ENCODE measurements at places on chromosomes 3 and 15.

DNA sequence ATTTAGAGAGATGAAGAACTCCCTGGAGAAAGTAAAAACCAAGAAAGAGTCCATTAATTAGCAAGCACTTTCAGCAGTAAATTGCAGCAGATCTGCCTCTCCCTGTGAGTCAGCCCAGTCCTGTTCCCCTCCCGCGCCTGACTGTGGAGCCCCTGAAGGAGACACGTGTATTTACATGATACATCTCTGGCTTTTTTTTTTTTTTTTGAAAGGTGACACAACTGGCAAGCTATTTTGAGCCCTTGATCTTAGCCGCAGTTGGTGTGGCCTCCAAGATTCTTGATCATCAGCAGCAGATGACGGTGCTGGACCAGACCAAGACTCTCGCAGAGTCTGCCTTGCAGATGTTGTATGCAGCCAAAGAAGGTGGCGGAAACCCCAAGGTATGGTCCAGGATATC, 271.8 kb upstream of the TPM1 start:
- peak; percentile 63 for DNase-seq

DNA sequence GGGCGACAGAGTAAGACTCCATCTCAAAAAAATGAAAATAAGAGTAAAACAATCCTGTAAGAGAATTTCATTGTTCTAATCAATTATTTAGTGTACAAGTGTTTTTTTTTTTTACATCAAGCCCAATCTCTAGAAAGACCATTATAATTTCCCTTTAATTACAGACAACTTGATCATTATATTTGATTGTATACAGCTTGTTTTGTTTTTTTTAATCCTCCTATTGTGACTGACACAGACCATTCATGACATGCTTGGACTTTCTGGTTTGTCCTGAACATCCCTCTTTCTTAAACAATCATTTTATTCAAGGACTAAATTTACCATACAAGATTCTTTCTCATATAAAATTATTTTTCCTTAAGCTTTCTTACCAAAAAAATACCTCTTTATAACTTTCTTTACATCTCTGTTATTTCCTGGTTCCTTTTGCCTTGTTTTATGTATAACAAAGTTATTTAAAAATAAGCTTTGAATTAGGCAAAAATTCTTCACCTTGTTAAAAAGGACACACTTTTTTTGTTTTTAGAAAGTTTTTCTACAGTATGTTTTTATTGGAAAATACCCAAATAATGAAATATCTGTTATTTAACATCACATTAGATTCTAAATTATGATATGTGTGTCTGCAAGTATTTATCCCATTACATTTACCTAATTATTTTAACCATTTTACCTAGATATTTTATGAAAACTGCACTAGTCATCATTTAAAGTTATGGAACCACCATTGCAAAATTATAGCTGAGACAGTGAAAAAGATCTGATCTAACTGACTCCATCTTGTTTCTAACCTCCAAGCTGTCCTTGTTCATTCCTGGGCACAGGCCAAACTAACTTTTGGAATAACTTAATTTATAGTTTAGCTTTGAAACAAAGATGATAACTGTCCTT, 26.1 kb upstream of the GFM1 start:
- DNase-seq = no peak

- no peak for DNase-seq
Measured at GRCh38 chr15:80572337-80572736, 122.8 kb upstream of the ABHD17C start.

- no peak for DNase-seq
Measured at GRCh38 chr3:192870822-192871221, 46.8 kb downstream of the MB21D2 start.

DNA sequence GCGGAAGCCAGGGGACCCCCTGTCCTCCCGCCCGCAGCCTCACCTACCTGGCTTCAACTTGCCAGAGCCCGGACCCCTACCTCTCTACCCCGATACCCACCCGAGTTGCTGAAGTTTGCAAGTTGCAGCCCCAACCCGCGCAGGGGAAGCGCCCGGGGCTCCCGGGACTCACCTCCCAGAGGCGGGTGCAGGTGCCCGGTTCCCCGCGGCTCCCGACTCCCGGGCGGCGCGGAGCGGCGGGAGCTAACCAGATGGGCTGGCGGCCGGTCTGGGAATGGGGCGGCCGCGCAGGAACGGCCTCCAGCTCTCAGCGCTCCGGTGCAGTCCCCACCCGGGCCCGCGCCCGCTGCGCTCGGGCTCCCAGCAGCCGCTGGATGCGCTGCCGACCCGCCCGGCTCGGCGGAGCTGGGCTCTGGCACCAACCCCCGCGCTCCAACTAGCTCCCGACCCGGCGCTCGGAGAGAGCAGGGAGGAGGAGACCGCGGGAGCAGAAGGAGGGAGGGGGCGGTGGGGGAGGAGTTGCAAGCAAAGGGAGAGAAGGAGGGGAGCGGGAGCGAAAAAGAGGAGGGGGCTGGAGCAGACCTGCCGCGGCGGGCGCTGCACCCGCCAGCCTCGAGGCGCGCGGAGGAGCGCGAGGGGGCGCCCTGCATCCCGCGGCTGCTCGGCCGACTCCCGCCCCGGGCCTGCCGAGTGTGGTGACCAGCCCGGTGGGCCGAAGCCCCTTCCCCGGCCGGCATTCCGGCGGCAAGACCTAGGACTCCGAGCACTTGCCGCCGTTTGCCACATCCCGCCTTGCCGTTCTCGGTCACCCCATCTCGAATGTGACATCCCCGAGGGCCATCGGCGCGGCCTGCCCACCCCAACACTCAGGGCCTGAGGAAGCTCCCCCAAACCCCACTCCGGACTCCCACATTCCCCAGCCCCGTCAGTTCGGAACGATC, at the start of gene SEMA5B:
TSS of gene SEMA5B (minus strand) at position 472 of the 941 bp plus-strand sequence. CDS start 66,500 bp downstream, outside the sequence.
- DNase-seq = peak; percentile 79

GRCh38 chr15:71444032-71444810, 328.9 kb downstream of the THSD4 start:
- DNase-seq = no peak

- DNase-seq = no peak
Measured at GRCh38 chr3:114400371-114400770, 106.5 kb downstream of the TIGIT start.

- peak; percentile 59 for DNase-seq
Measured at GRCh38 chr3:99873269-99874102, 55.8 kb downstream of the CMSS1 start.

DNA sequence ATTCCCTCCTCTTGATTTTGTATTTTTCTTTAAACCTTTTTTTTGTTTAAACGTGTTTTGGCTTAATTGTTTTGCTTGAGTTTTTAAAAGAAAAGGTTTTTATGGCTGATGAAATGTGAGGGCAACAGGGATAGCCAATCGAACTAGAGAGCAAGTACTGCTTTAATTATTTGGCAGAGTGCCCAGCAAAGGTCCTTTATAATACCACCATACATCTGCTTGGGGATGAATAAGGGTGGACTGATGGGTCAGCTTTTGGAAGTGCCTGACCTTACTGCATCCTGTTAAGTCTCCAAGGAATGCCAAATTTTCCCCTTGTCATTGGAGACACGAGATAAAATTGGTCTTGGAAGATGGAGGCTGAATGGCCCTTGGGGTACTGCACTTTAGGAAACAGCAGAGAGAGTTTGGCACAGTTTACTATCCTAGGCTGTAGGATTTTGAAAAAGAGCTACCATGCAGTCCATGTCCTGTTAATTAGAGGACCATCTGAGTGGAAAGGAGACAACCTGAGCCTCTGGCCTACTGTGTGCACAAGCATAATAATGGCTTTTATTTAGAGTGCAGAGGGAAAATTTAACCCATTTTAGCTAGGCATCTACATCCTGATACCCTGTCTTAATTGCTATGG, 19.8 kb upstream of the MTHFS start:
- DNase-seq = no peak

DNA sequence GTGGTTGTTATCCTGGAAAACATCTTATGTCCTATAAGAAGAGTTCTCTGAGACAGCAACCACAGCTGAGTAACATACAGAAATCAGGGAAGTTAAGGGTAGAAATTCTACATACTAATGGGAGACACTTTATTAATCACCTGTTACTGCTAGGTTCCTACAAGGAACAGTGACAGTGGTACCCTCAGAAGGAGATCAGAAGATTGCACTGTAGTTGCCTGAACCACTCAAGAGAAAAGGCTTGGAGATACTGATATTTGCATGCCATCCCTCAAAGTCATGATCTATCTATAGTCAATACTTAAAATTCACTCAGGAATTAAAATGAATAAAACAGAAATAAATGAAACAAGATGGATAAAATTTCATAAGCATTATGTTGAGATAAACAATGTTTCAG, 136.0 kb downstream of the LMLN start:
- DNase-seq = no peak

GRCh38 chr3:123143669-123144411, 57.9 kb upstream of the SEC22A start:
- no peak for DNase-seq

- DNase-seq = peak; percentile 71
Measured at GRCh38 chr15:57922776-57923175, 142.7 kb downstream of the ALDH1A2 start.

DNA sequence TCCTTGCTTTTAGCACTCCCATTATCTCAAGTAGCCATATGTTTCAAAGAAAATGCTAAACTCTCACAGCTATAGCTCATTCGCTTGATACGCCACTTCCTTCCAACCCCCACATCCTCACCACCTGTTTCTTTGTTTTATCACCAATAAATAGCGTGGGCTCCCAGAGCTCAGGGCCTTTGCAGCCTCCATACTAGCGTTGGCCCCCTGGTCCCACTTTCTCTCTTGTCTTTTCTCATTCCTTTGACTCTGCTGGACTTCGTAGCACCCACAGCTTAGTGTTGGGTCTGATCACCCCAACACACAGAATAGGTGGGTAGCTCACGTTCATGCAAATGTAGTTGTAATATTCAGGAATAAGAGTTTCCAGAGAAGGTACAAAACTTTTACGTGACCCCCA, 4.1 kb upstream of the GPD1L start:
- no peak for DNase-seq

- peak; percentile 94 for DNase-seq
Measured at GRCh38 chr15:93671387-93671943, 559.9 kb upstream of the MCTP2 start.

DNA sequence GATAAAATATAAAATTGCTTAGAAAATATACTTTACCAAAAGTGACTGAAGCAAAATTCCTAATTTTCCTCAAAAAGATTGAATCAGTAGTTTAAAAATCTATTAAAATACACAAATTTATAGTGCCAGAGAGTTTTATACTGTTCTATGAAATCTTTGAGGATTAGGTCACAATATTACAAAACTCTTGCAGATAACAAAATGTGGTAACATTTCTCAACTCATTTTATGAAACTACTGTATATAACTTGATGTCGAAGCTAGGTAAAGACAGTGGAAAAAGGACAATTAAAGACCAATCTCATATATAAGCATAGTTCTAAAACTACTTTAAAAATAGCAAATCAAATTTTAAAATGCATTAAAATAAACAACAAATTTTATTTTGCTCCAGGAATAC, 15.9 kb downstream of the VEPH1 start:
- DNase-seq = no peak

GRCh38 chr15:94582368-94582767, 351.0 kb downstream of the MCTP2 start:
- DNase-seq = peak; percentile 49

GRCh38 chr15:29093696-29094343, 175.8 kb downstream of the NSMCE3 start:
- DNase-seq = no peak

DNA sequence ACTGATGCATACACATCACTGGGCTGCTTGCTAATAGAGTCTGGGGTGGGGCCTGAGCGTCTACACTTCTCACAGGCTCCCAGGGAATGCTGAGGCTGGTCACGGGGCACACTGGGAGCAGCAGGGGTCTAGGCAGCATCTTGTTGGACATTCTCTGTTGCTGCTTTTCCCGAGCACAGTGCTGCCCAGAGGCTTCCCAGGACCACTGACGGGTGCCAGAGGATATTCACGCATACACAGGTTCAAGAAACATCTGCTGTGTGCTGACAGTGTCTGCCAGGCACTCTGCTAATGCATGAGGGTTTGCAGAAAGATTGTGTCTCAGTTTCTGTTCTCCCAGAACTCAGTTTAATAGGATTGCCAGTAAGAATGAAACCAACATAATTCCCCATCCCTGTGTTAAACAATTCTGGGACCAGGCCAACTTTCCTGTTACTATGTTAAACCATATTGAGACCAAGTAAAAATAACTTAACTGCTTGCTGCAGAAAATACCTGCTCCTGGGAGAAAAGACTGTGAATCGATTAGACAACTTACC, 23.9 kb upstream of the BCL2L10 start:
- DNase-seq = peak; percentile 87

GRCh38 chr3:48425281-48425812, 4.5 kb downstream of the PLXNB1 start:
- DNase-seq = no peak

GRCh38 chr15:47983533-47983932, 137.3 kb upstream of the SLC24A5 start:
- no peak for DNase-seq

- peak; percentile 42 for DNase-seq
Measured at GRCh38 chr15:40764629-40765103, 798 bp downstream of the GCHFR start.

GRCh38 chr3:23940775-23941174, 4.3 kb upstream of the NR1D2 start:
- DNase-seq = no peak

GRCh38 chr3:113560831-113561623, 28.7 kb downstream of the SIDT1 start:
- DNase-seq = peak; percentile 76

DNA sequence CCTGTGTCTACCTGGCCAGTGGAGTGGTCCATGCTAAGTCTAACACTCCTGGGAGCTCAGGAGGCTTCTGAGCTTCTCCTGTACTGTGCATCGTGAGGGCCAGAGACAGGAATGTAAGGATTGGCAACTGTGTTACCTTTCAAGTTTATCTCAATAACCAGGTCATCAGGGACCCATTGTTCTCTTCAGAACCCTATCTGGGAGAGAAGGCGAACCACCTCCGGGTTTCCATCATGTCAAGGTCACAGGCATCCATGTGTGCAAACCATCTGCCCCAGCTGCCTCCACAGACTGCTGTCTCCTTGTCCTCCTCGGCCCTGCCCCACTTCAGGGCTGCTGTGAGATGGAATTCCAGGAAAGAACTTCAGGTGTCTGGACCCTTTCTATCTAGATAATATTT, 5.9 kb downstream of the ANKRD63 start:
- DNase-seq = no peak

DNA sequence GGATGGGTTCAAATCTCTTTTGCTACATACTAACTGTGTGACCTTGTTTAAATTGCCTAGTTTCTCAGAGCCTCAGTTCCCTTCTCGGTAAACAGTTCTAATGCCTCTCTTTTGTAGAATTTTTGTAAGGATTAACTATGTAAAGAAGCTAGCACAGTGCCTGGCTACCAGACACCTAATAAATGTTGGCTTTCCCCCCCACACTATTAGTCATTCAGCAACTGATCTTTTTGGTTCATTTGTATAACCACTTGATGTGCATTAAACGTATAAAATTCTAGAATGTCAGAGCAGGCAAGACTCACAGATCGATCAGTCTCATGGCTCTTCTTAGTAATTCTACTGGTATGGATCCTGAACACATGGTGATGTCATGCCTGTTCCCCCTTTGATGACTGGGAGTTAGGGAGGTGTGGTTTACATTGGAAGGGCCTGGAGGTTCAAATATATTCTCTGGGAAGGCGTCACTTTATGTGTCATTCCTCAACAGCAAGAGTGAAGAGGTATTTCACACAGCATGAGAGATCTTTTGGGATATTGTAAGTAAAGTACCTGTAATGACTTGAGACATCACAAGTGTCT, 6.5 kb downstream of the TAGLN3 start:
- no peak for DNase-seq

- DNase-seq = no peak
Measured at GRCh38 chr3:18079739-18080138, 337.3 kb upstream of the TBC1D5 start.

- no peak for DNase-seq
Measured at GRCh38 chr3:17420668-17421067, 321.8 kb downstream of the TBC1D5 start.

All from muscle of leg (tissue), 16 donors.